ENCODE measurements at places on chromosomes 13 and 19. TPM values are rescaled to one million over a fixed set of nuclear protein-coding genes. Genes with fewer than 3 reads are reported as not detected.

DNA sequence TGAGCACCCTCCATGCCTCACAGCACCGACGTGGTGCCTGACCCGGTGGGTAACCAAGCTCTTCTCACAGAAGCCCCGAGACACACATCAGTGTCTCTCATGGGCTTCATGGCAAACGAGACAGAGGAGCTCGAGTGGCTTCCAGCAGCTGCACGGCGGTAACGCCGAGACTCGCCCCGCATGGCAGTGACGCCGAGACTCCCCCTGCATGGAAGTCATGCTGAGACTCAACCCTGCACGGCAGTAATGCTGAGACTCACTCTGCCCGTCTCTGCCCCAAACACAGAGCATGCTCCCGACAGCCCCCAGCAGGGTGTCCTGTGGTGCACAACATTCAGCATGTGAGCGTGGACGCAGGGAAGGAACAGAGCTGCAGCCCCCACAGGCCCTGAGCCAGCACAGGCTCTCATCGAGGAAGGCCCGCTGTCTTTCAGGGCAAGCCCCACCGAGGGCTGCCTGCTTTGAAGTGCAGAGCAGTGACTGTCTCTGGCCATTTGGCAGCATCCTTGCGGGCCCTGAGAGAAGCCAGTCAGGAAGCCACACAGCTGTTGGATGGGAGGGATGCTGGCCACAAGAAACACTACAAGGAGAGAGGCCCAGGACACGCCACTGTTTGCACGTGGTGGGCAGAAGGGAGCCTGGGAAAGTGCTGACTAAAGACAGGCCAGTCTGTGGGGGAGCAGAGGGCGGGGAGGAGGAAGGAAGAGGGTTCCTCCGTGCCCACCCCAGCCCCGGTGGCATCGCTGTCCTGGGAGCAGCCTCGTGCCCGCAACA is 9.5 kb downstream of the GAS6 start:
- peaks cover 8% of the 10 kb centered on the region for H3K4me1 ChIP-seq
- no peak overlapping the region for H3K27ac ChIP-seq
- no peaks in the 10 kb centered on the region for H3K27me3 ChIP-seq
- H3K4me3 ChIP-seq = no peak overlapping the region
- no peaks in the 10 kb centered on the region for H3K36me3 ChIP-seq
- DNase-seq = peak; percentile 15

DNA sequence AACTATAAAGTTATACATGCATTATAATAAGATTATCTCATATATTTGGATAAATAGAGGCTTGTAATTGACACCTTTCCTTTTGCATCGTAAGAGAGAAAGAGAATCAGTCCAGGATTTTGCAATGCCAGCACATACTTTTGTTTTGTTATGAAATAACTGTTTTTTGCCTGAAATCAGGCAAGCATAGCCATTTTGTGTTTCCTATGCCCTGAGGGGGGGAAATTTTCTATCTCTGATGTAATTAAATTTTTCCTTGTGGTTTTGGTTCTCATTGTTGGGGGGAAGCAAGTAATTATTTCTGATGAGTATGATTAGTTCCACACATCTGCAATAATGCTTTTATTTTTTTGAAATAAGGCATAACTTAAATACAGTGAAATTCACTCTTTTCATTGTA is 229.4 kb downstream of the NDFIP2 start:
- H3K4me3 ChIP-seq = no peak overlapping the region
- H3K36me3 ChIP-seq = no peaks in the 10 kb centered on the region
- H3K4me1 ChIP-seq = no peaks in the 10 kb centered on the region
- H3K27ac ChIP-seq = no peak overlapping the region
- no peaks in the 10 kb centered on the region for H3K27me3 ChIP-seq

DNA sequence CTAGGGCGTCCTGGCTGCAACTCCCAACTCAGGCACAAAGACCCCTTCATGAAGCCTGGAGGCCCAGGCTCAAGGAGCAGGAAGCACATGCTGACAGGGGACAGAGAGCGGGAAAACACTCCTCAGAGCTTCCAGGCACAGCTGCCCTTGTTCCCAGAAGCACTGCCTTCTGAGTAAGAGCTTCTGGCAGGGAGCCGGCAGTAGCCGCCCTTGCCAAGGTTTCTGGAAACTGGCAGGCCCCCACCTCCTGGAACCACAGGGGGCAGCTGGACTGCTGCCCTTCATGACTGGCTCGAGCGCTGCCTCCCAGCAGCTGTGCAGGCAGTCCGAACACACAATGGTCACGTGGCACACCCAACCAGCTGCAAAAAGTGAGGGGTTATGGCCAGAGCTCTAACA is 33.6 kb upstream of the EPHX3 start:
- no peak overlapping the region for H3K27ac ChIP-seq
- H3K4me3 ChIP-seq = no peak overlapping the region
- DNase-seq = no peak
- H3K36me3 ChIP-seq = peaks cover 46% of the 10 kb centered on the region

GRCh38 chr13:22162889-22163288 is 492.0 kb downstream of the FGF9 start:
- no peak overlapping the region for H3K27ac ChIP-seq
- H3K4me3 ChIP-seq = peak overlapping the region; percentile 39
- peaks cover 39% of the 10 kb centered on the region for H3K4me1 ChIP-seq

- no peak overlapping the region for H3K27ac ChIP-seq
- H3K4me1 ChIP-seq = peaks cover 4% of the 10 kb centered on the region
- H3K36me3 ChIP-seq = no peaks in the 10 kb centered on the region
- H3K27me3 ChIP-seq = no peaks in the 10 kb centered on the region
Measured at GRCh38 chr13:50586414-50587083, 256.9 kb downstream of the DLEU7 start.

GRCh38 chr13:48731001-48731658 is 77.4 kb downstream of the CYSLTR2 start:
- H3K36me3 ChIP-seq = no peaks in the 10 kb centered on the region
- H3K27me3 ChIP-seq = no peaks in the 10 kb centered on the region
- peak; percentile 21 for DNase-seq
- H3K4me3 ChIP-seq = no peak overlapping the region
- H3K27ac ChIP-seq = no peak overlapping the region

- H3K27me3 ChIP-seq = peaks cover 8% of the 10 kb centered on the region
- H3K36me3 ChIP-seq = no peaks in the 10 kb centered on the region
- no peak for DNase-seq
- no peaks in the 10 kb centered on the region for H3K4me1 ChIP-seq
Measured at GRCh38 chr13:25630329-25630900, 258.6 kb downstream of the ATP8A2 start.

Gene ADGRE1
- total RNA-seq = 6.6 TPM

Gene METTL21C
- total RNA-seq = not detected

Gene CYP4F2
- total RNA-seq = not detected

Gene PRR19
- total RNA-seq = 0.61 TPM

Gene ZNF99
- not detected for total RNA-seq
